GM12892 (cell line): ENCODE measurements at places on chromosomes 1 and 21.

- no peak for DNase-seq
These were observed 28.6 kb downstream of the GFI1 start for GRCh38 chr1:92458146-92458545.

GRCh38 chr1:56715156-56715555 is 70.0 kb downstream of the PRKAA2 start:
- no peak for DNase-seq

- DNase-seq, result no peak
These were observed 30.8 kb downstream of the DUSP10 start for GRCh38 chr1:221711063-221711577.

GRCh38 chr1:97636941-97637340 is 283.9 kb downstream of the DPYD start:
- DNase-seq, result no peak

GRCh38 chr1:103460511-103460910 is 65.0 kb upstream of the RNPC3 start:
- DNase-seq, result no peak

DNA sequence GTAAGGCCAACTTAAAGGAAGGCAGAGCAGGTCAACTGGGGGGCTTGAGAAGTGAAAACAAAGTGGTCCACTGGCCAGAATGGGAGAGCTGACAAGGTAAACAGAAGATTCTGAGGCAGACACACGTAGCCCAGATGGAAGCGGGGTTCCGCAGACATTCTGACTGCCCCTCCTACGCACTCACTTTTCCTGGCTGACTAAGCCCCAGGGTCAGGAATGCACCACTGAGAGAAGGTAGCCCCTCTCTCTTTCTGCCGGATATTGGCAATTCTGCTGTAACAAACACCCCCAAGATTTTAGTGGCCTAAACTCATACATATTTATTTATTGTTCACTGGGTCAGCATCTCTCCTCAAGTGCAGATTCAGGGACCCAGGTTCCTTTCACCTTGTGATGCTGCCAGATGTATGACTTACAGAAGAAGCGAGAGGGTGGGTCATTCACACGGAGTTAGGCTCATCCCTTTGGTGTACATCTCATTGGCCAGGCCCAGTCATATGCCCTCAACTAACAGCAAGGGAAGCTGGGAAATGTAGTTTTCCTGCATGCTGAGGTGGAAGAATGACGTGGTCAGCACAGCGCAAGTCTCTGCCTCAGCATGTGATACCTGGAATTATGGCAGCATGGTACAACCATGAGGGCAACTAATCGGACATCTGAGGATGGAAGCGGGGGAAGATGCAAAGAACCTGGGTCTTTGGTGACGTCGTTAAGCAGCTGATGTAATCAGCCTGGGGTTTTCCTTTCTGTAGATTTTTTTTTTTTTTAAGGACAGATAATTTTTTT is 43.4 kb upstream of the MRPS6 start:
- peak; percentile 36 for DNase-seq

- no peak for DNase-seq
These were observed 24.2 kb upstream of the C1orf174 start for GRCh38 chr1:3924186-3924824.

DNA sequence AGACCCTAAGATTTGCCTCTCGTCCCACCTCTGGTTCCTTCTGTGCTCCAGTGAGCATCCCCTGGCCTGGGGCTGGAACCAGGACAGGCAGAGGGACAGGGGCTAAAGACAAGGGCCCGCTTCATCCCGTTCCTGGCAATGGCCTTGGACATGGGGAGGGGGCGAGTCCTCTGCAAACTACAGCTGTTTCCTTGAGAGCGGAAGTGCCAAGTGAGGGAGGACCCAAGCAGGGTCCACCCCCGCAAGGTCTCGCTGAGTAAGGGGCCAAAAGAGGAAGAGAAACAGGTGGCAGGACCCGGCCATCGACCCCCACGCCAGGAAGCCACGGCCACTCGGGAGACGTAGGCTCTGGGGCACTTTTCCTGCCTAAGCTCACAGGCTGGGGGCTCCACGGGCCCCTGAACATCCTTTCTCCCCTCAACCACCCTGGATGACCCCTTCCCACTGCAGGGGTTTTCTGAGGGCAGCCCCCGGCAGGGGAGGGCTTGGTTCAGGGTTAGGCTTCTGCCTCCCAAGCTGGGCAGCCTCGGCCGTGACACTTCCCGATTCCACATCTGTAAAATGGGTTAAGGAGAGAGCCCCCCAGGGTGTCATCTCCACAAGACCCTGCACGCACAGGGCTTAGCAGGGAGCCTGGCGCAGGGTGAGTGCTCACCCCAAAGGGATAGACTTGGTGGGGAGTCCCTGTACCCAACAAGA is 17.9 kb upstream of the PLEKHG5 start:
- no peak for DNase-seq

DNA sequence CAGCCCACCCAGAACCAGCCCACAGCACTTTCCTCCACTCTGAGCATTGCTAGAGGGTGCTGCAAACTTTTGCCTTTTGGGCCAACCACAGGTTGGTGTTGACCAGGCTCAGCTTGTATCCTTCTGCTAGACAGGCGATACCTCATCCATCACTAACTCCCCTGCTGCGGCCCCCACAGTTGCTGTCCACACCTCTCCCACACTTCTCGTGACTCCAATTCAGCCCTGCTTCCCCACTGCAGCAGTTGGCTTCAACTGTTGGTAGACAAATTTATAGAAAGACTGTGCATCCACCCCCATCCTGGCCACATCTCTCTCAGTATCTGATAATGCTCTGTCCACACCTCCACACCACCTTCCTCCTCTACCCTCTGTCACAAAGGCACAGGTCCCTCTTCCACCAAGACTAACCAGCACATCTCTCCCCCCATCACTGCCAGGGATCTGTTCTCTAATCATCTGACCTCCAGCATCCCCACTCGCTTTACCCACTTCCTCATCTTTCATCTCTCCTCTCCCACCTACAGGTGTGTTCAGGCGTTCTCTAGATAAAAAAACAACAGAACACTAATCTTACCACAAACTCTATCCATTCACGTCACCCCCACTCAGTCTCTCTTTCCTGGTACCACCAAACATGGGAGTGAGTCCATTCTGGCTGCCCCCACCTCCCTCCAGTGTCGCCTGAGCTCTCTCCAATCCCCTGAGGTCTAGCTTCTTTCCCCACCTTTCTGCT is 15.8 kb upstream of the SLC25A44 start:
- no peak for DNase-seq

DNA sequence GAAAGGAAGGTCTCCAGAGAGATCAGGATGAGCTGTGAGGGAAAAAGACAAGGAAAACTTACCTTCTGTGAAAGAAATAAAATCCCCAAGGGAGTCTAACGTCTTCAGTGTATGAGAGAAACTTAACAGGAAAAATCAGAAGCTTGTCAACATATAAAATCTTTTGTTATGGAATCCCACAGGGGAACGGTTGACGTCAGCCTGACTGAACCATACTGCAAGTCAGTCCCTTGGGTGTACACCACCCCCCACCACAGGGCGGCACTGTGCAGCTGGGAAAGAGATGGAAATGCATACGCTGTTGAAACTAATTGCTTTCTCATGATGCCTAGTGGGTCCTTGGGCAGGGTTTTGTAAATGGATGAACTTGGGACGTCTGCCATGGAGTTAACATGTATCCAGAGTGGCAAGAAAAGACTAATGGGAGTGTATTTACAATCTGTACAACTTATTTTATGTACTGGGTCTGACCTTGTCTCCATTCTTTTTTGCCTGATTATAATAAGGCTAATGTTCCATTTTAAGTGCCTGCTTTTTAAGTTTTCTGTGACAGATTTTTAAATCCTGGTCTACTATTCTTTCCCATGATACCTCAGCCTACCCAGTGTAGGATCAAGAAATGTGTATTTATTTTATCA is 22.7 kb downstream of the UTP25 start:
- DNase-seq, result peak; percentile 23

- no peak for DNase-seq
These were observed 143.5 kb upstream of the HNRNPU start for GRCh38 chr1:245007852-245008251.

DNA sequence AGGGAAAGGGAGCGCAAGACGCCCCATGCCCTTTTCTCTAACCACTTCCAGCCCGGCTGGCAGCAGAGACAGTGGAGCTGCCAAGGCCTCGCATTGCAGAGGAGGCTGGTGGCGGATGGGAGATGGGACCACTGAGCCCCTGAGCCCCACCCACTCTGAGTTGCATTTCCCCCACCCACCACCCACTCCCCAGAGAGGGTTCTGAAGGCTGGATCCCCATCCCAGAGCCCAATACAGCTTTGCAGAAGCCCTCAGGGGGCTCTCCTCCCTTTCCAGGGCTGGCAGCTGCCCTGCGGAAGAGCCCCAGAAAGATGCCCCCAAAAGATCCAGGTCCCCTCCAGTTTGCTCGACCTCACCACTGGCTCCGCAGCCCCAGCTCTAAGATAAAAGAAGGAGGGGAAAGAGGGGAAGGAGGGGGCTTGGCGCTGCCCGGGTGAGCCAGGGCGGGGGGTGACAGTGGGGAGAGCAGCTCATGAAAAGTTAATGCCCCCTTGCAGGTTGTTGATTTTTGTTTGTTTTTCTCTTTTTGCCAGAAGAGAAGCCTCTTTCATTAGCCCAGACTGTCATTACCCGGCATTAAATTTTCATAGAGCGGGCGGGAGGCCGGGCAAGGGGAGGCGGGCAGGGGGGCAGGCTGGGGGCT is 38.4 kb upstream of the CASZ1 start:
- no peak for DNase-seq

- DNase-seq, result no peak
These were observed 52.4 kb downstream of the CD58 start for GRCh38 chr1:116518400-116518799.

GRCh38 chr1:155226188-155226909 is 17.9 kb downstream of the MTX1 start:
- DNase-seq, result peak; percentile 52

DNA sequence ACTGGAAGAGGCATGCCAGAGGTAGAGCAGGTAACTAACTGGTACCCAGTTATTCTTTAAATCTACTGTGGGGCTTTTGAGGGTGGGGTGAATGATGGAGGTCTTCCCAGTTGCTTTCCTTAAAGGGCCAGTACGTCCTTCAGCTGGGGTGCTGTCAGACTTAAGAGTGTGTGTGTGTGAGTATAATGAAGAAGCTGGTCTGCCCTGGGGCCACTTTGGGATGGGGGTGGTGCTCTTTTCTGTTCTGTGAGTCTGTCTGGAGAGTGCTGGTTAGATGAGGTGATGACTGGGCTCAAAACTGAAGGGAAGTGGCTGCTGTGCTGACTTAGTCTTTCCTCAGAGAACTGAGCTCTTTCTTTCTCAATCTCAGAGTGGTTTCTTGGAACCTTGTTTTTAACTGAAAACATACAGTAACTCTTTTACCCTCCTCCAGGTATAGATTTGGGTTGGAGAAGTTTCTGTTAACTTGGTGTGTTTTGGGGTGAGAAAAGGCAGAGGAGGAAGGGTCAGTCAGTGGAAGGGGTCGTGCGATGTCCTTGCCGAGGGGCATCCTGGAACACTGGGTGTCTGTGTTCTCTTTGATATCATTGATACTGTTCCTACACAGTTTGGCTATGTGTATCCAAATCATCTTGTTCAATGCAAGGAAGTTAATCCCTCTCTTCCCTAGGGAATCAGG is 746 bp downstream of the MACF1 start:
- DNase-seq, result no peak

GRCh38 chr1:154520333-154520732 is 18.1 kb upstream of the SHE start:
- no peak for DNase-seq

DNA sequence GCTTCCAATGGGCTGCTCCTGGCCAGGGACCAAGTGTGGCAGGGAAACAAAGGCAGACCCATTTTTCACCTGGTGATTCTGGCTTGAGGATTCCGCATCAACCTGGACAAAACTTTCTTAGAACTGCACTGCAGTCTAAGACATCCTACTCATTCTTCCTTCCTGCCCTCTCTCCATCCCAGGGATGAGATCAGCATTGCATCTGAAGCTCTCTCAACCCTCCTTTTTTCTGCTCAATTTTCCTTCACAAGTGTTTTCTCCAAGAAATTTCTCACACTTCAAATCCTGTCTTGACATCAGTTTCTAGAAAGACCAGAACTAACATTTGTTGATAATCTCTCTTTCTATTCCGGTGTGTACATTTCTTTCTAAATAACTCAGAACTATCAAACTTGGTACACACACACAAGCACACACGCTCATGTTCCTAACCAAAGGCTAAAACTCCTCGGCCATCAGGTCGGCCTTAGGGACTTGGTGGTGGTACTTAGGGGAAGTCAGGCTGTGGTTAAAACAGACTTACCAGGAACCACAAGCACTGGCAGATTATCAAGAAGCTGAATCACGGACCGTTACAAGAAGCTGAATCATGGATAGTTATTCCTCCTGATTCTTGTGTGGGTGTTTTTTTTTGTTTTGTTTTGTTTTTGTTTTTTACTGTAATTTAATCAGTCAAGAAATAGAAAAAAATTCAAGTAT is 21.0 kb upstream of the CXADR start:
- no peak for DNase-seq

GRCh38 chr1:6491081-6491449 is 402 bp downstream of the PLEKHG5 start:
- no peak for DNase-seq

GRCh38 chr1:147781056-147781471 is 20.7 kb upstream of the GJA5 start:
- no peak for DNase-seq

DNA sequence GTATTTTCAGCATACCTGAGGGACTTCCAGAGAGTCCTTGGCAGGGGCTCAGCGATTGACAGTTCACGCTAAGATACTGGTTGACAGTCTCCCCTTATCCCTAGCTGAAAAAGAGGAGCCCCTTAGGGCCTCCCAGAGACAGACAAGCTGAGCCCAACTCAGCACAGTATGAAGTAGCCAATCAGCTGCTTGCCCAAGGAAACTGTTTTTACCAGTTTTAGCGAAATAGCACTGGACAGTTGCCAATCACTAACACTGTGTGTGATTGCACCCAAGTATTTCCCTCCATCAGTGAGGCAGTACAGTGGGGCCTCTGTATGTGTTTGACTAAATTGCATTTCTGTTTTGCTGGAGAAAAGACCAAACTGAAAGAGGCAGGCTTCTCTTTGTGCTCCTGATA is 27.0 kb downstream of the KHDRBS1 start:
- no peak for DNase-seq

- no peak for DNase-seq
These were observed 94.4 kb upstream of the GREM2 start for GRCh38 chr1:240706150-240706935.

GRCh38 chr1:55155522-55155921 is 59.6 kb downstream of the USP24 start:
- DNase-seq, result no peak

- DNase-seq, result no peak
These were observed 922 bp upstream of the FCRLB start for GRCh38 chr1:161720422-161720821.

- no peak for DNase-seq
These were observed 9.7 kb downstream of the LPAR3 start for GRCh38 chr1:84883286-84883685.
